ENCODE measurements at places on chromosomes 6 and 20. TPM values are rescaled to one million over a fixed set of nuclear protein-coding genes. Genes with fewer than 3 reads are reported as not detected.

CUTA gene
- total RNA-seq = 155 TPM

RMND1 gene
- total RNA-seq = 19.0 TPM

UCKL1 gene
- total RNA-seq = 32.6 TPM

TREML2 gene
- total RNA-seq = 6.9 TPM

GRCh38 chr6:34143884-34144580 lies 1.9 kb downstream of the GRM4 start:
- peak overlapping the region; percentile 55 for H3K4me3 ChIP-seq
- H3K36me3 ChIP-seq = no peaks in the 10 kb centered on the region
- H3K27me3 ChIP-seq = peaks cover 65% of the 10 kb centered on the region
- peaks cover 11% of the 10 kb centered on the region for H3K4me1 ChIP-seq
- H3K27ac ChIP-seq = no peak overlapping the region

DNA sequence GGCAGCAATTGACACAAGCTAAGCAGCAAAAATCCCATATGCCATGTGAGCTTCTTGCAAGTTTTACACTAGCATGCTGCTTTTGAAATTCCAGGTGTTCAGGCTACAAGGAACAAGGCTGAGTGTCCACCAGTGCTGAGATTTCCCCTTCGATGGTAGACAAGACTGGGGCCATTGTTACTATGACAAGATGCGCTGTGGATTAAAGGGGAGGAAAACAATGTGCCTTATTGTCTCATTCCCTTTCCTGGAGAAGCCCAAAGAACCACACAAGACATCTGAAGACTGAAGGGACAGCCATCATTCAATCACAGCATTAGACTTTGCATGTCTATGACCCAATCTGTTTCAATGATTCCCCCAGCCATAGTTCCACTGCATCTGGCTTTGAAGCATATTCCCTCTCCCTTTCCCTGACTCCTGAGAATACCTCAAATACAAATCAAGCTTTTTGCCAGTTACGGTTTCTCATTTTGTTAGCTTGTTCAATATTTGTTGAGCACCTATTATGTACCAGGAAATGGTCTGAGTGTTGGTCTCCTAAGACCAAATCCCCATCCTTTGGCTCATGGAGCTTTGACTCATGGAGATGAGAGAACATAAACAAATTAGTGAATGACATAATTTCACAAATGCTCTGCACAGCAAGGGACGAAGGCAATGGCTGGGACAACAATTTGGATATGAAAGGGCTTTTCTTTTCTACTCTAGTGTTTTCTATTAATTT lies 23.4 kb upstream of the SCGN start:
- no peaks in the 10 kb centered on the region for H3K4me1 ChIP-seq
- no peak overlapping the region for H3K4me3 ChIP-seq
- H3K36me3 ChIP-seq = no peaks in the 10 kb centered on the region
- no peak overlapping the region for H3K27ac ChIP-seq
- peaks cover 7% of the 10 kb centered on the region for H3K27me3 ChIP-seq

GRCh38 chr6:87225511-87225910 lies 70.1 kb downstream of the ZNF292 start:
- no peak overlapping the region for H3K27ac ChIP-seq
- no peaks in the 10 kb centered on the region for H3K27me3 ChIP-seq
- no peak for DNase-seq

- DNase-seq = no peak
- peak overlapping the region; percentile 89 for H3K4me3 ChIP-seq
- H3K36me3 ChIP-seq = peaks cover 34% of the 10 kb centered on the region
- H3K27ac ChIP-seq = peak overlapping the region; percentile 94
- H3K4me1 ChIP-seq = peaks cover 48% of the 10 kb centered on the region
Observed at GRCh38 chr6:26440977-26441358, 664 bp downstream of the BTN3A3 start.

GRCh38 chr6:33313105-33313708 lies 671 bp downstream of the TAPBP start:
- H3K36me3 ChIP-seq = peaks cover 47% of the 10 kb centered on the region
- H3K4me1 ChIP-seq = peaks cover 54% of the 10 kb centered on the region
- H3K27ac ChIP-seq = peak overlapping the region; percentile 95

GRCh38 chr6:126041516-126041915 lies 55.2 kb downstream of the TRMT11 start:
- H3K4me1 ChIP-seq = no peaks in the 10 kb centered on the region
- no peak for DNase-seq
- H3K27me3 ChIP-seq = no peaks in the 10 kb centered on the region
- no peak overlapping the region for H3K27ac ChIP-seq
- no peak overlapping the region for H3K4me3 ChIP-seq

- H3K27me3 ChIP-seq = no peaks in the 10 kb centered on the region
- H3K4me1 ChIP-seq = no peaks in the 10 kb centered on the region
- no peaks in the 10 kb centered on the region for H3K36me3 ChIP-seq
- no peak overlapping the region for H3K4me3 ChIP-seq
Observed at GRCh38 chr6:125004198-125004597, 42.0 kb downstream of the RNF217 start.

DNA sequence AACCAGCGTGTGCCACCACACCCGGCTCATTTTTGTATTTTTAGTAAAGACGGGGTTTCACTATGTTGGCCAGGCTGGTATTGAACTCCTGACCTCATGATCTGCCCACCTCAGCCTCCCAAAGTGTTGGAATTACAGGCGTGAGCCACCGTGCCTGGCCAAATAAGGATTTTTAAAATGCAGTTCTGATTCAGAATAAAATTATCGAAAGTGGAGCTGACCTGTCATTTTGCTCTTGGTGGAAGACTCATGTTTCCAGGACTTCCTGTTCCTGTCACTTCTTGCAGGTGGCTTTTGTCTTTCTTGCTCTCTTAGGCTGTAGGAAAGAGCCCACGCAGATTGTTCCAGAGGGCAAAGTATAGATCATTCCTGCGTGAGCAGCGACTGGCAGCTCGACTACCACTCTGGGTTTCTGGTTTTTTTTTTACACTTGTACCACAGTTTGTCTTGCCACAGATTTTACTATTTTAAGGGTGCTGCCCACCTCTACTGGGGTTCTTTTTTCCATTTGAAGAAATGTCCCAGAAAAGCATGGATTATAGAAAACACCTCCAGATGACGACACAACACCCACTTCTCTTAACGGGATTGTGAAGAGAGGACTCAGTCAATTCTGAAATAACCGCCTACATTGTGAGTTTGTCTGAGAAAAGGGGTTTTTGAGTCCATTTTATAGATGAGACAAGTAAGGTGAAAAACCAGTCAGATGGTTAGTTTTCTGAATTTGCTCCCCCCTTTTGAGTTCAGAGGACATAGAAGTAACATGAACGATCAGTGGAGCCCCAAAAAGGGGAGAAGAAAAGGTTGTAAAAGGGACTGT lies 7.5 kb downstream of the JARID2 start:
- H3K4me3 ChIP-seq = peak overlapping the region; percentile 55
- peak; percentile 25 for DNase-seq
- no peaks in the 10 kb centered on the region for H3K27me3 ChIP-seq
- peak overlapping the region; percentile 88 for H3K27ac ChIP-seq

DNA sequence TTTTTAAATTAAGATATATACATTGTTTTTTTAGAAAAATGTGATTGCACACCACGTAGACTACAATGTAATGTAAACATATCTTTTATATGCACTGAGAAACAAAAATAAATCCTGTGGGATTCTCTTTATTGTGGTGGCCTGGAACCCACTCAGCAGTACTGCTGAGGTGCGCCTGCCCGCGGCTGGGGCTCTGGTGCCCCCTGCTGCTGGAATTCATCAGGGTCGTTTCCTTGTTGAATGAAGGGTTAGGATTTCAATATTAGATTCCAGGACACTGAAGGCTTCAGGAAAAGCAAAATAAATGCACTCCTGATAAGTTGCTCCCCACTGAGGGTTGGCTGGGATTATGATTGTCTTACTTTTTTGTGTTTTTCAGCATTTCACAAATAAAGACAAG lies 175.8 kb upstream of the GGTLC1 start:
- no peak overlapping the region for H3K27ac ChIP-seq
- H3K36me3 ChIP-seq = no peaks in the 10 kb centered on the region
- DNase-seq = peak; percentile 52
- no peaks in the 10 kb centered on the region for H3K4me1 ChIP-seq

- H3K36me3 ChIP-seq = no peaks in the 10 kb centered on the region
- no peaks in the 10 kb centered on the region for H3K27me3 ChIP-seq
- H3K27ac ChIP-seq = no peak overlapping the region
Observed at GRCh38 chr6:48036316-48036715, 74.7 kb downstream of the PTCHD4 start.

DNA sequence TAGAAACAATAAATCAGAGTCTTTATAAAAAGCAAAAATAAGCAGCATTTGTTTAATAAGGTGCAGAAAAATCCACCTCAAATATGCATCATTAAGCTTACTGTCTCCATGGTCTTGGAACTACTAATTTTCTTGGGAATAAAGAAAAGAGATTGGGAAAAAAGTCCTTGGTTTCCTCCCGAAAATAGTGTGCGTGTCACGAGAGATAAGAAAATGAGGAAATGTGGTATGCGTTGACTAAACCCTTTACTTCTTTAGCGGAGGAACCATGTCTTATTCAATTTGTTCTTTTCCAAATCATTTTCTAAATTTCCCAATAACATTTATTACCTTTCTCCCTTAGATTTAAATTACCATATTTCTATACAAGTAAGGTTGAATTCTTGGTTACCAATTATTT lies 54.1 kb upstream of the HBS1L start:
- no peaks in the 10 kb centered on the region for H3K27me3 ChIP-seq
- no peak overlapping the region for H3K4me3 ChIP-seq
- DNase-seq = no peak

- H3K36me3 ChIP-seq = no peaks in the 10 kb centered on the region
- no peak overlapping the region for H3K27ac ChIP-seq
- DNase-seq = no peak
- no peaks in the 10 kb centered on the region for H3K4me1 ChIP-seq
Observed at GRCh38 chr20:60586269-60587050, 628.2 kb downstream of the CDH26 start.

DNA sequence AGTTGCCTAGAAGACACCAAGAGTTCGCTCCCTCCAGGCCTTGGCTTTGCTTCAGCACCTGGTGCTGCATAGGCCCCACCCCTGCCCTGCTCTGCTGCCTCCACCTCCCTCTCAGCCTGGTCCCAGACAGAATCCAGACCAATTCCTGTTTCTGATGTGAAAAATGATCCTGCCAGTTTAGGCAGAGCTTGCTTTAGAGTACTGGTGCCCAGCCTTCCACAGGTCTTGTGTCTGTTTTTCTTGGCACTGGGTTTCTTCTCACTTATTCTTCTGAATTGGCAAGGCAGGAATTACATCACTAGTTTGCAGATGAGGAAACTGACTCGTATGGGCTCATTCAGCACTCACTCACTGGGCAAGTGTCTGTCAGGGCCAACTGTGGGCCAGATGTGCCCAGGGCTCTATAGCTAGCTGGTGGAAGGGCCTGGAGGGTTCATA lies 53.0 kb downstream of the HLA-A start:
- no peak overlapping the region for H3K4me3 ChIP-seq
- no peaks in the 10 kb centered on the region for H3K27me3 ChIP-seq
- no peak for DNase-seq
- no peaks in the 10 kb centered on the region for H3K4me1 ChIP-seq
- no peak overlapping the region for H3K27ac ChIP-seq

GRCh38 chr6:148776321-148777308 lies 29.8 kb downstream of the UST start:
- no peaks in the 10 kb centered on the region for H3K36me3 ChIP-seq
- peaks cover 17% of the 10 kb centered on the region for H3K4me1 ChIP-seq
- H3K4me3 ChIP-seq = no peak overlapping the region
- no peak overlapping the region for H3K27ac ChIP-seq
- no peak for DNase-seq
- H3K27me3 ChIP-seq = no peaks in the 10 kb centered on the region

GRCh38 chr20:1185790-1186334 lies 1.1 kb upstream of the TMEM74B start:
- H3K27ac ChIP-seq = no peak overlapping the region
- DNase-seq = peak; percentile 72
- H3K4me1 ChIP-seq = peaks cover 2% of the 10 kb centered on the region
- H3K27me3 ChIP-seq = peaks cover 26% of the 10 kb centered on the region
- H3K4me3 ChIP-seq = peak overlapping the region; percentile 51

- H3K36me3 ChIP-seq = peaks cover 50% of the 10 kb centered on the region
- no peak overlapping the region for H3K4me3 ChIP-seq
- H3K27me3 ChIP-seq = no peaks in the 10 kb centered on the region
- peak overlapping the region; percentile 58 for H3K27ac ChIP-seq
- H3K4me1 ChIP-seq = peaks cover 24% of the 10 kb centered on the region
Observed at GRCh38 chr6:132750455-132751248, 7.1 kb downstream of the VNN2 start.

DNA sequence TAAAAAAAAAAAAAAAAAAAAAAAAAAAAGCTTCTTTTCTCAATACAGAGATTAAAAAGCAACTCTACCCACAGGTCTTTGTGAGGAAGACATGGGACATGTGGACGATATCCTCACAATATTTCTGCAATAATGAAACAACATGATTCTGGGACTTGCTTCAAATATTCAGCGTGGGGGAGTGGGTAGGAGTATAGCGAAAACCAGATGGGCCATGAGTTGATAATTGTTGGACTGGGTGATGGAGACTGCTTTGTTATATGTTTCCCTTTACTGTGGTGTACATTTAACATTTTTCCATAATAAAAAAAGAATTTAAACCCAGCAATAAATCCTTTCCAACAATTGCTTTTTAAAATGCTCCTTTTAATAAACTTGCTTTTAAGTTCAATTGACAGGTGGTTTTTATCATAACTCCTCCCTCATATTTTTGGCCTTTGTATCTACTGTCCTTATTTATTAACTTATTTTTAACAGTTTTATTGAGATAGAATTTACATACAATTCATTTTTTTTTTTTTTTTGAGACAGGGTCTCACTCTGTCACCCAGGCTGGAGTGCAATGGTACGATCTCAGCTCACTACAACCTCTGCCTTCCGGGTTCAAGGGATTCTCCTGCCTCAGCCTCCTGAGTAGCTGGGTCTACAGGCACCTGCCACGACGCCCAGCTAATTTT lies 40.4 kb upstream of the ARFGEF2 start:
- no peak overlapping the region for H3K4me3 ChIP-seq
- no peak overlapping the region for H3K27ac ChIP-seq
- no peak for DNase-seq
- H3K36me3 ChIP-seq = no peaks in the 10 kb centered on the region
- no peaks in the 10 kb centered on the region for H3K27me3 ChIP-seq
- H3K4me1 ChIP-seq = no peaks in the 10 kb centered on the region

DNA sequence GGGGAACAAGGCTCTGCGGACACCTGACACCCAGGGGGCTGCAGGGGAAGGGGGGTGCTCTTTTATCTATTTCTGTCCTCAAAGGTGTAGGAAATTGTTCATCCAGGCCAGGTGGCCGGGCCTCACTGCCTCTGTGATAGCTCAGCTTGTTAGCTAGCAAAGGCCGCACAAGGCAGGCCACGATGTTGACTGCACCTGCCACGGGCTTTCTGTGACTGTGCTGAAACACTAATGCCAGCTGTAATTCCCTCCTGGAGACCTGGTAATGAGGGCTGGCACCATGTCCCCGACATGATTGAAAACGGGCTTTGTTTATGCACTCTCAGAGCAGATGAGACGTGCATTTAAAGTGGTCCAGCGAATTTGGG lies 61.4 kb upstream of the APCDD1L start:
- H3K4me1 ChIP-seq = no peaks in the 10 kb centered on the region
- H3K27me3 ChIP-seq = peaks cover 4% of the 10 kb centered on the region
- no peak overlapping the region for H3K27ac ChIP-seq
- no peaks in the 10 kb centered on the region for H3K36me3 ChIP-seq

Data from activated CD8-positive, alpha-beta T cell treated with anti-CD3 and anti-CD28 coated beads for 36 hours (primary cell).